ENCODE measurements at places on chromosomes 1 and 21. TPM values are rescaled to one million over a fixed set of nuclear protein-coding genes. Genes with fewer than 3 reads are reported as not detected.

GPA33 gene
- total RNA-seq: not detected

SEMA4A gene
- 1.6 TPM for total RNA-seq

CFHR3 gene
- not detected for total RNA-seq

TRMT1L gene
- 42.3 TPM for total RNA-seq

SELP gene
- total RNA-seq: 0.13 TPM

CLK2 gene
- total RNA-seq: 33.0 TPM

EPHA10 gene
- total RNA-seq: not detected

CD247 gene
- not detected for total RNA-seq

Data from smooth muscle cell of the pulmonary artery (primary cell).